ENCODE measurements at places on chromosomes 4 and X.

- DNase-seq, result no peak
Observed at GRCh38 chrX:110097920-110098319, 95.0 kb downstream of the TMEM164 start.

DNA sequence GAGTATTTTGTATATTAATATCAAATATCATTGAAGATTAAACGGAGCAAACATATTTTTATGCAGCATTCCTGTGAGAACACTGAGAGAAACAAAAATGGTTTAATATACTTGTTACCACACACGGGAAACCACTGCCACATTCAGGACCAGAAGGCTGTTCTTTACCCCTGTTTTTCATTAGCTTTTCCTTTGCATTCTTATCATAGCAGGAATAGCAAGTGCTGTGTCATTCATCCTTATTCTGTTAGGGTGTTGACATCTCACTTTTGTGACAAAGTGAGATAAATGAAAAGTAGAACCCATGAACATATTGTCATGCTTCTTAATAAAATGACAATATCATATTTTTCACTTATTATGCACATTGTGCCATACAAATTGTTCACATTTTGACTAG is 212.4 kb upstream of the NDST4 start:
- no peak for DNase-seq

GRCh38 chr4:1091561-1091995 is 21.8 kb downstream of the RNF212 start:
- no peak for DNase-seq

DNA sequence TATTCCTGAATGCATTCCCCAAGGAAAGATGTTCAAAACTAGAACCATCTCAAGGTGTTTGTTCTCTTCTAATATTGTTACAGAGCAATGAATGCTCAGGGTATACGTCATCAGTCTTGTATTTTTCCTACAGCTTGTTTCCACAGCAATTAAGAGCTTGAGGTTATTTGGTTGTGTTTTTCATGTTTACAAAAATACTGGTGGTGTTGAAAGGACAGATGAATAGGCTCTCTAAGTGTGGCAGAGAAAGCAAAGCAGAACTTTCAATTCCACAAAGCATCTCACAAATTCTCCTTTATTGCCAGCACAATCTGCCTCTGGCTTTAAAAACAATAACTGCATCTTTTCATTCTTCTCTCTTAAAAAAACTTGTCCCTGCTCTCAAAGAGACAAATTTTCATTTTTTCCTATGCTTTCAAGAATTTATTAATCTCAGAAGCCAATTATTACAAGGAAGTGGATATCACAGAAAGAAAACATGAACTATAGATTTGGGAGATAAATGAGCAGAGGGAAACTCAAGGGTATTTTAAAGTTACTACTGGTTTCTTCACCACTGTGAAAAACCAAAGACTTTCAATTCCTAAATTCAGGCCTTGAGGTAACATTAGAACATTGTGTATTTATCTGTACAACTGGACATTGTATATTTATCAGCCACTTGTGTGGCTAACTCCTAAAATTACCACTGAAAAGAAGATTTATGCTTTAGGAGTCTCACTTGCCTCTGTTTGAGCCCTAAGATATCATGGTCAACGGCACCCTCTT is 49.2 kb downstream of the DDX53 start:
- no peak for DNase-seq

DNA sequence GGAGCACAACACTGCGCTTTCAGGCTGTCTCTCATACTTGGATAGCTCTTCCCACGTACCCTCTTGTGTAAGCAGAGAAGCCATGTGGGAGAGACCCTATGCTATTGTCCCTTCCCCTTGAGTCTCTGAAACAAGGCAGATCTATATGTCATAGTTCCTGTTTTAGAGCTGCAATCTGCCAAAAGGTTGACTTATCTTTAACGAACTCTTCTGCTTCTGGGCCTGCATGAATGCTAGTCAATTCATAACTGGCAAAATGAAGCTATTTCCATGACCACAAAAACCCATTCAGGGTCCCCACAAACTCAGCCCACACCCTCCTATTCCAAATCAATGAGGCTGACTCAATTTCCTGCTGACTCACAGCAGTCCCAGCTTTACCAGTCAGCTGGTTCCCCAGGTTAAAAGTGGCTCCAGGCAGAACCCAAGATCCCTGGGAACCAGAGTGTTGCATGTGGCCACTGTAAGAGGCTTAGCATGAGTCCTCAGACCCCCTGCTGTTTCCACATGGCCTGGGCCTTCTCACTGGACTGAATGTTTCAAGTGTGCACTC is 25.3 kb upstream of the SOD3 start:
- no peak for DNase-seq

GRCh38 chr4:110621839-110622751 is 782 bp downstream of the PITX2 start:
- peak; percentile 15 for DNase-seq

DNA sequence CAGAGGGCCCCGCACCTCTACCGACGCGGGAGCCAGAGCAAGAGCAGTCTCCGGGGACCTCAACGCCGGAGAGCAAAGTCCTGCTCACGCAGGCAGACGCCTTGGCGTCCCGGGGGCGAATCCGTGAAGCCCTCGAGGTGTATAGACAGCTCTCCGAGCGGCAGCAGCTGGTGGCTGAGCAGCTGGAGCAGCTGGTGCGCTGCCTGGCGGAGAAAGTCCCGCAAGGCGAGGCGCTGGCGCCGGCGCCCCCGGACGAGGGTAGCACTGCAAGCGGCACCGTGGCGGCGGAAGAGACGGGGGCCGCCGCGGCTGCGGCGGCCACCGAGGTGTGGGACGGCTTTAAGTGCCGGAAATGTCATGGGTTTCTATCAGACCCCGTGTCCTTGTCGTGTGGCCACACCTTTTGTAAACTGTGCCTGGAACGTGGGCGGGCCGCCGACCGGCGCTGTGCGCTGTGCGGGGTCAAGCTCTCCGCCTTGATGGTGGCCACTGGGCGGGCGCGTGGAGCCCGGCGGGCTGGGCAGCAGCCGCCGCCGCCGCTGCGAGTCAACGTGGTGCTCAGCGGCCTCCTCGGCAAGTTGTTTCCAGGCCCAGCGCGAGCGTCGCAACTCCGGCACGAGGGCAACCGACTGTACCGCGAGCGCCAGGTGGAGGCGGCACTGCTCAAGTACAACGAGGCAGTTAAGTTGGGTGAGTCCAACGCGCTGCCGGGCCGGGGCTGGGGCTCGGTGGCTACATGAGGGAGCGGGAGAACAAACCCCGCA is 672 bp downstream of the LONRF3 start:
- DNase-seq, result peak; percentile 37

GRCh38 chr4:157634057-157634456 is 413.5 kb downstream of the GRIA2 start:
- DNase-seq, result no peak

DNA sequence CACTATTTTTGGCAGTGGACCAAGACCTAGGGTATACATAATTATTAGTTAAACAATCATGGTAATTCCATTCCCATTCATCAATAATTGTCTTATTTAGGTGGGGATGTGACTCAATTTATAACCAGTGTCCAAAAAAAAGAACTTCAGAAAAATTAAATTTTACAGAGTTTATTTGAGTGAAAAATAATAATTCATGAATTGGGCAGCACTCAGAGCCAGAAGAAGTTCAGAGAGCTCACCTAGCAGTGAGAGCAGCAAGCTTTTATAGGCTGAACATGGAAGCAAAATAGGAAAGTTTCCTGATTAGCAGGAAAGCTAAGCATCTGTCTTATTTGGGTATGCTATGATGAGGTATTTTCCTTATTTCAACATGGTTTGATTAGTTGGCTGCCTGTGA is 500.8 kb downstream of the PCDH7 start:
- no peak for DNase-seq

DNA sequence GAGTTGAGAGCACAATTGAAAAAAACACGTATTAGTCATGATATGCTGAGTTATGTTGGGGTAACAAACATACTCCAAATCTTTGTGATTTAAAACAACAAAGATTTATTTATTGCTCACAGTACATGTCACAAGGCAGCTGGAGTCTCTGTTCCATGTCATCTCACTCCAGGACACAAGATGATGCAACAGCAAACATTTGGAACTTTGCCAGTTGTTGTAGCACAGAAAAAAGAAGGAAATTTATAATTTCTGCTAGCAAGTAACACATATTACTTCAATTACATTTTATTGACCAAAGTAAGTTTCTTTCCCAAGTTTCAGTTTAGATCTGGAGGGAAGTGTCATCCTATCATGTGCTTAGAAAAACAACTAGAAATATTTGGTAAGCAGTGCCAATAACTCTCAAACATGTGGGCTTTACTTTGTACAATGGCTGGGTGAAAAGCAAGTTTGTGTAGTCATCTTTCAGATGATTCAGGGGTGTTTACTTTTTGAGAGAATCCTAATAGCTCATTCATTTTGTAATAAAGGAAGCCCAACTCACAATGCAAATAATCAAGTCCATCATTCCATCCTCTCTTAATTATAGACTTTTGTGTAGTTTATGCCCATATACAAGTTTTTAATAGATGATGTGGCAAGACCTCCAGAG is 452.3 kb downstream of the ZIC3 start:
- DNase-seq, result no peak
